AG08395 (cell line): ENCODE measurements at places on chromosomes 3 and 15.

- DNase-seq, result no peak
These were observed 41.1 kb upstream of the UBE2E2 start for GRCh38 chr3:23161896-23162570.

DNA sequence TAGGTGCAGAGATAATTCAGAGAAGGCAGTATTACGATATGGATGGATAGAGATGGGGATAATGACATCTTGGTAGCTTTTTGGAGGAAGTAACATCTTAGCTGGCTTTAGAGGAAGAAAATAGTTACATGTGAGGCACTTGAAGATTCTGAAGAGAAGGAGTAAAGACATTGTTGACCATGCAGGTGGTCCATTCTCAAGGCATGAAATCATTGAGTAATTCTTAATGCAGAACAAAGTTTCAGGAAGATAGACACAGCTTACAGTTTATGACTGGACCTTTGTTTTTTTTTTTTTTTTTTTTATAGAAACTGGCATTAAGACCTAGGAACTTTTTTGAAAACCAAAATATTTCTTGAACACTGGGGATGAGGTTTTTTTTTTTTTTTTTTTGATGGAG is 28.2 kb downstream of the MBNL1 start:
- DNase-seq, result no peak

GRCh38 chr3:133926736-133927539 is 31.3 kb upstream of the RAB6B start:
- DNase-seq, result no peak

DNA sequence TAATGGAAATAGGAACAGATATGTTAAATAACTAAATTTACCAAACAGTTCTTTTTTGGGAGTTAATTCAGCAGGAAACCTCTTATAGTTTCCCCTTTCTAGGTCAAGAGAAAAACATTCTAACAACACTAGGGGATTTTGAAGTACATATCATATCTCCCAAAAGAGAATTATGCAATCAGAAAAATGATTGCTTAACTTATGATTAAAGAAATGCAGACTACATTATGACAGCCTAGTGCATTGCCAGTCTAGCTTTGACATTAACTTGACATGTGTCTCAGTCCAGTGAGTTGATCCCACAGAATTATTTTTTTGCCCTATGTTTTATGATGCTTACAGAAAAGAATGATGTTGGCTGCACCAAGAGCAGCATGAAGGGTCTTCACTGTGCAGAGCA is 31.7 kb upstream of the NPHP3 start:
- no peak for DNase-seq

DNA sequence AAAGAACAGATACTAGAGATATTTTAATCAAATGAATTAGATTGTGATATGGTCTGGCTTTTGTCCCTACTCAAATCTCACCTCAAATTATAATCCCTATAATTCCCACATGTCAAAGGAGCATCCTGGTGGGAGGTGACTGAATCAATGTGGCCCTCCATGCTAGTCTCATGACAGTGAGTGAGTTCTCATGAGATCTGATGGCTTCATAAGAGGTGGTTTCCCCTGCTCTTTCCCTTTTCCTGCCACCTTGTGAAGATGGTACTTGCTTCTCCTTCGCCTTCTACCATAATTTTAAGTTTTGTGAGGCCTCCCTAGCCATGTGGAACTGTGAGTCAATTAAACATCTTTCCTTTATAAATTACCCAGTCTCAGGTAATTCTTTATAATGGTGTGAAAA is 82.8 kb downstream of the FAIM start:
- DNase-seq, result no peak

DNA sequence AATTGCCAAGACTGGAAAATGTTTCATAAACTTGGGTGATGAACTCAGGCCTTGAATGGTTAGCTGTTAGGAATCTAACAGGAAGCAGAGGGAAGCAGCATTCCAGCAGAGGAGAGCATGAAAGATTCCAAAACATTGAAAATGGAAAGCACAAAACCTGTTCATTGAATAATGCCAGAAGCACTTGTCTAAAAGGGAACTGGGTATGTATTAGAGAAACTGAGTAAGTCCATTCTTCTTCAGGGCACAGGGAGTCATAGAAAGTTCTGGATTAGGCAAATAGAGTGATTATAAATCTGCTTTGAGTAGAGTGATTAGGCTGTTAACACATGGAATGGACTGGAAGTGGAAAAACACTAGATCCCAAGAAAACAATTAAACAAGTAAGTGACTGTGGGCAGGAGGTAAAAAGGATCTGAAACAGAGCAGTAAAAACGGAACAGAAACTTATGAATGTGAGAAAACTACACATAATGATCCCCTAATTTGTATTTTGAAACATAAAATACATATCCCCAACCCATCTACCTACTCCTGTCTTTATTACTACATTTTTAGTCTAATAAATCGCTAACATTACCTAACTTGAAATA is 343.4 kb downstream of the TBC1D5 start:
- DNase-seq, result no peak

DNA sequence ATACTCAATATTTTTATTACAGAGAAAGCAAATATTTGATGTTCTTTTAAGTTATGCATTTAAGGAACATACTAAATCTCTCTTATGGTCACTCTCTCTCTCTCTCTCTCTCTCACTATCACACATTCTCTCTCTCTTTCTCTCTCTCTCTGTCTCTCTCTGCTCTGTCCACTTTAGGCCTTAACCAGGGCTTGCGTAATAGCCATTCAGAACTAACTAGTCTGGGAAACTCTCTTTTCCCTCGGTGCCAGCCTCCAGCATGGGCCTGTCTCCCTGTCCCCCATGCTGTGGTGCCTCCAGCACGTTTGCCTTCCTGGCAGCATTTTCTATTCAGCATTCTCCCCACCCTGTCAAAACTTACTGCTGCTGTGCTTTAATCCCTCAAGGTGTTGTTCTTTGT is 389.7 kb downstream of the ROBO1 start:
- DNase-seq, result no peak

GRCh38 chr15:88802991-88803240 is 320 bp upstream of the ACAN start:
- DNase-seq, result no peak

GRCh38 chr3:187207624-187208023 is 10.3 kb downstream of the RTP1 start:
- no peak for DNase-seq

DNA sequence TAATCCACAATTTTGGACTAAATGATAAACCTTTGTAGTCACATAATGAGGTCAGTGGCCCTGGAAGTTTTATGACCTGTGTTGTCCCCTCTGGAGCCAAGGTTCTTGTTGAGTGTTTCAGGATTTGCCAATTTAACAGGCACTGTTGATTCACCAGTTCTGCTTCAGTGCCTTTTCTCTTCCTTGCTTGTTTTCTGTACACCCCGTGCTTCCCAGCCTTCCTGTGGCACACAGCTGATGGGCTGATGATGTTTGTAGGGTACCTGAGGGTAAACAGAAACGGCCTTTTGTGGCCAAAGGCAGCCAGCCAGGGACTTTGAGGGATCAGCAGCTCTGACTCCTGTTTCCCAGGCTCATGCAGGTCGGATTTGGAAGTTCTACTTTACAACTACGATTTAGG is 13.3 kb downstream of the GYG1 start:
- peak; percentile 26 for DNase-seq

DNA sequence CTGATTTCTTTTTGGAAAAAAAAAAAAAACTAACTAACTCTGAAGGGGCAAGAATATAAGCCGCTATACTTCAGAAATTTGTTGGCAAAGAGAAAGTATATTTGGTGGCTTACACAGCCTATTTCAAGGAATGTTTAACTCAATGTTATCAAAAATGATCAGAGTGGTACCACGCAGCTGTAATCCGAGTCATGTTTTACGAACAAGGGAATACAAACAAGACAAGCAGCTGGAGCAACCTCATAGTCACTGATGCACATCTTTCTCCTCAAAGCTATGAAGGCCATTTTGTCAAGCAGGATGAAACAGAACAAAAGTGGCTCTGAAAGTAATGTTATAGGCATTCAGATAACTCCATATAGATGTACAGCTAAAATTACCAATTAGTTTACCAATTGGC is 81.2 kb downstream of the SCAPER start:
- DNase-seq, result no peak
